ENCODE measurements at places on chromosomes 12 and 14.

DNA sequence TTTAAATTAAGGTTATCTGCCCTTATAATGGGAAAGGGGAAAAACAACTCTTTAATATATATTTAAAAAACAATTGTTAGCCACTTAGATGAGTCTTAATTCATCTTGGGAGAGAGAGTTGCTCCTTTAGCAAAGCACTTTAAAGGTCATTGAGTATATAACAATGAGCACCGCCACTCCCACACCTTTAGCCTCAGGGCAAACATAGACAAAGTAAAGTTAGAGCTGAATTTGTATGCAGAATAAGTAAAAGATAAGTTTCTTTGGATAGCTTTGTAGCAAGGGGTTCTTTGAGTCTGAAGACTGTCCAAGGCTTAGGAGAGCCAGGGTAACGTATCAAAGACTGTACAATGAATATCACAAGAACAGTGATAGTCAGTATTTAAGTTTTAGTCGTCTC, 728.8 kb upstream of the LMO3 start:
- DNase-seq = no peak

- no peak for DNase-seq
Observed at GRCh38 chr14:99928963-99929362, 135.8 kb downstream of the EML1 start.

DNA sequence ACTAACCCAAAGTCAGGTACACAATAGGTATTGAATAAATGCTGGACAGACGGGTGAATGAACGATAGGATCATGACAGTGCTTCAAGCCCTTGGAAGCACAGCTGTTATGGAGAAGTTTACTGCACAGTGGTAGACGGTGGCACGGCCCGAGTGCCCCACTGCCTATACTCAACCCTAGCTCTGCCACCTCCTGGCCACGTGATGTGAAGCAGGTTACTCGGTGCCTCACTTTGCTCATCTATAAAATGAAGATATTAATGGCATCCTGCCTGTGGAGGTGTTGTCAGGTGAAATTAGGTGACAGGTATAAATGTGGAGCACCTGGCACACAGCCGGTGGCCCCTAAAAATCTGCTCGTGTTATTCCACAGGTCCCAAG, 5.8 kb downstream of the ASB2 start:
- DNase-seq = peak; percentile 75

DNA sequence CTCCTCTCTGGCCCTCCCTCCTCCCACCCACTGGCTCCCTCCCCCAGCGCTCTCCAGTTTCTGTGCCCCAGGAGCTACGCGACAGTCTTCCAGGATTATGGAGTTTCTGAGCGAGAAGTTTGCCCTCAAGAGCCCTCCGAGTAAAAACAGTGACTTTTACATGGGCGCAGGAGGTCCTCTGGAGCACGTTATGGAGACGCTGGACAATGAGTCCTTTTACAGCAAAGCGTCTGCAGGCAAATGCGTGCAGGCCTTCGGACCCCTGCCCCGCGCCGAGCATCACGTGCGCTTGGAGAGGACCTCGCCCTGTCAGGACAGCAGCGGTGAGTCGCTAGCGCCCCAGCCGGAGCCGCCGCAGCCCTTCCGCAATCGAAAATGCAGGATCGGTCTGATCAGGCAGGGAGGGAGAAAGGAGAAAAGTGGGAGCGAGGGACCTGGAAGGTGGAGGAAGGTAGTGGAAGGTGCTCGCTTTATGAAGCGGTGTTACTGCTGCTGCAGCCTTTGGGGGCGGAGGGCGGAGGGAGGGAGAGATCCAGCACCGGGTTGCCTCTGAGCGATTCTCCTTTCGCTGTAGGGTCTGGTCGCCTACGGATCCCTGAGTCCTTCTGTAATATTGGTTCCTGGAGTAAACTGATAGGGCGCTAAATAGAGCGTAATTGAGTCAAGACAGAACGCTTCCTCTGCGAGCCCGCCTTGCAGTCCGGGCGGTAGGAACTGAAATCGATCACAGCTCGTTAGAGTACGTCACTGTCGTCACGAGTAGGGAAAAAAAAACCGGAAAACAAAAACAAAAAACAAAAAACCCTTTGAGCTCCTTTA, at the start of gene ALX1:
ALX1 (plus strand) TSS at position 56 of the 819 bp plus-strand sequence; CDS start at position 98, 42 bp downstream.
- no peak for DNase-seq

- no peak for DNase-seq
Observed at GRCh38 chr14:93967637-93968250, 8.6 kb downstream of the ASB2 start.

DNA sequence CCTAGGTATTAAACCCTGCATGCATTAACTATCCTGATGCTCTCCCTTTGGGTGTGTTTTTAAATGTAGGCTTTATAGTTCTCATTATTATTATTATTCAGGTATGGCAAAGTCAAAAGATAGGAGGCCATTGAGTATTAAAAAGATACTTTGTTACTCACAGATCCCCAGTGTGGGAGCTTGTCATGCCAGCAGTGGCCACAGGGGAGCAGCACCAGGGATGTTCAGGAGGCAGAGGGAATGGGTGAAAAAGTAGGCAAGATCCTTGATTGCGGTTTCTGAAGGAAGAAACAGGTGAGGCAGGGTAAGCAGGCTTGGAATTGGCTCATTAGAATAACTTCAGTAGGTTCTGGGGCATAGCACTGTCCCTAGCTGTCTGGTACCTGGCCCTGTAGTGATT, 382.2 kb downstream of the MED13L start:
- DNase-seq = no peak

- DNase-seq = no peak
Observed at GRCh38 chr14:26621364-26621763, 23.5 kb upstream of the NOVA1 start.

DNA sequence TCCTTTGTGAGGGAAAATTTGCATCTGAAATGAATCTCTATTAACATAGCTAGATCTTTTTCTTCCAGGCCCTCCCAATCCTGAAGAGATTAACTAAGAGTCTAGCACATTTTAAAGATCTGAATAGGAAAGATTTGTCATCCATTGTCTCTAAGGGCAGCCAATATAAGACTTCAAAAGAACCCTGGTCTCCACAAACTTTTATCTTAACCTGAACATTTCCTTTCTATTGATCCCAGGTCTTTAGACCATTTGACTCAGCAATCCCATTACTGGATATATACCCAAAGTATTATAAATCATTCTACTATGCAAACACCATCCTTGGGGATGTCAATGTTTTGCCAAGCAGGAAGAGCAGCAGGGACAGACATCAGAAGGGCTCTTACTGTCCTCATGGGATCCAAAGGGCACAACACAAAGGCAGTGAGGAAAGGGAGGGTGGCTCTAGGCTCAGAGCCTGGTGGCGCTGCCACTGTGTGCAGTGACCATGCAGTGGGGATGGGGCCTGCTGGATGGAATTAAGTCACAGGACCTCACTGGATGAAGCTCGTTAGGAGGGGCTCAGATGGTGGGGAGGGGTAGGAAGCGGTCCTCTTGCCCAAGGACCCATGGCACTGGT, 12.7 kb upstream of the BDKRB2 start:
- no peak for DNase-seq

- DNase-seq = no peak
Observed at GRCh38 chr12:106892075-106892474, 63.6 kb upstream of the TMEM263 start.

GRCh38 chr12:131202592-131203378, 249.1 kb downstream of the ADGRD1 start:
- DNase-seq = no peak

DNA sequence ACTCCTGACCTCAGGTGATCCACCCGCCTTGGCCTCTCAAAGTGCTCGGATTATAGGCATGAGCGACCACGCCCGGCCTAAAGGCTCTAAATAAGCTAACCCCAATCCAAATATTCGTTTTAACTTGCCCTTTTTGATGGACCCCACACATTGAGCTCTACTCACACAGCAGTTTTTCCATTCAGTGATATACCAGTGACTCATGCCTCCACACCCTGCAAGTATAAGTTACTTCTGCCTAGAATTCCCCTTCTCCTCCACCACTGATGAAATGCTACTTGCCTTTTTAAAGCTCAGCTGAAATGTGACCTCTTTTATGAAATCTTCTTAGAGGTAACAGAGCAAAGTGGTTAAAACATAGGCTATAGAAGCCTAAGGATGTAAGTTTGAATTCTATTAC, 68.8 kb downstream of the EXOC5 start:
- no peak for DNase-seq

DNA sequence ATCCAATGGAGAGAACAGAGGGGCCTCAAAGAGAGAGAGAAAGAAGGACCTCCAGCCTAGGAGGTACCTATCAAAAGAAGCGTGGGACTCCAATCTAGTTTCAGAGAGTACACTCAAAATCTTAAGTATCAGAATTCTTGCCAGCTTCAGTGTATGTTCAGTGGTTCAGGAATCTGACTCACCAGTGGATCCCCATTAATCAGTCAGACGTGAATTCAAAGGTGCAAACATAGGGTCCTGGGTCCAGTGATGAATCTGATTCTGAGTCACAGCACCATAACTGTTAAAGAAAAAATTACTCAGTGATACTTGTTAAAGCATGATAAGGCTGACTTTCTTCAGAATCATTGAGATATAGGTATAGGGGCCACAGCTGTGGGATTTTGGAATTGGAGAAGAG, 33.2 kb downstream of the ETNK1 start:
- DNase-seq = no peak

GRCh38 chr14:89648924-89649323, 231.9 kb upstream of the FOXN3 start:
- DNase-seq = no peak

- no peak for DNase-seq
Observed at GRCh38 chr14:49164074-49164473, 422.1 kb downstream of the RPS29 start.

DNA sequence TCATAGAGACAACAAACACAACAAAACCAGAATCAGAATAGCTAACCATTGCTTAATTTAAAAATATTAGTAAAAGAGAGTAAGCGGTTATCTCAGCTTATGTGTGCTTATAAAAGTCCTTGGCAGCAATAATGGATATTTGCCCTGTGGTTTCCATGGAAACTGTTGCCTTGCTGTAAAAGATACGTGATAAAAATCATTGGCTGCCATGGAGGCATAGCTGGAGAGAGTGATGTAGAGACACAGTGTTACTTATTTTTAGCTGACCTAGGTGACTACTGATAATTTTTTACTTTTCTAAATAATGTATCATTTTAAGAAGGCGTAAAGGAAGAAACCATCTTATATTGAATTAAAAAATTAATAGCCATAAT, 92.9 kb downstream of the ERC1 start:
- DNase-seq = no peak

GRCh38 chr12:67988601-67989021, 636 bp upstream of the IFNG-AS1 start:
- DNase-seq = no peak

GRCh38 chr12:27780612-27781408, 774 bp upstream of the MANSC4 start:
- peak; percentile 37 for DNase-seq

- no peak for DNase-seq
Observed at GRCh38 chr12:29731591-29731990, 52.2 kb downstream of the TMTC1 start.

DNA sequence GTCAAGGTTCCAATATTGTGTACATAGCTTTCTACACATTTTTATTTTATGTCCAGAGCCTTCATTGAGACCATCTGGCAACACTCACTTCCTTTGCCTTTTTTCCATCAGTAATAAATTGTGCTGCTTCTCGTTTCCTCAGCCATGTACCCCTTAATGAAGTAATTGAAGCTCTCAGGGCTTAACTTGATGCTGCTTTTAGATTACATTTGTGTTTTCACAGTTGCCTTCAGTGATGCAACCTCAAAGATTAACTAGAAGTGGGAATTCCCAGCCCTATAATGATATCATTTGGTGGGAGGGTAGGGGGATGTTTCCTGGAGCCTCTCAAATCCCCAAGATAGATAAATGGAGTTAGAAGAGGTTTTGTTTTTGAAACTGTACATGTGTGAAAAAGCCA, 80.2 kb upstream of the KRR1 start:
- no peak for DNase-seq

- DNase-seq = no peak
Observed at GRCh38 chr12:4505376-4505986, 33.2 kb upstream of the RAD51AP1 start.

- no peak for DNase-seq
Observed at GRCh38 chr14:20295067-20295466, 10.7 kb downstream of the TTC5 start.

GRCh38 chr14:105179191-105179590, 1.9 kb downstream of the NUDT14 start:
- DNase-seq = no peak

GRCh38 chr12:4271717-4272423, 1.7 kb upstream of the CCND2 start:
- DNase-seq = peak; percentile 88

GRCh38 chr14:104897330-104898194, 27.1 kb upstream of the PLD4 start:
- no peak for DNase-seq

DNA sequence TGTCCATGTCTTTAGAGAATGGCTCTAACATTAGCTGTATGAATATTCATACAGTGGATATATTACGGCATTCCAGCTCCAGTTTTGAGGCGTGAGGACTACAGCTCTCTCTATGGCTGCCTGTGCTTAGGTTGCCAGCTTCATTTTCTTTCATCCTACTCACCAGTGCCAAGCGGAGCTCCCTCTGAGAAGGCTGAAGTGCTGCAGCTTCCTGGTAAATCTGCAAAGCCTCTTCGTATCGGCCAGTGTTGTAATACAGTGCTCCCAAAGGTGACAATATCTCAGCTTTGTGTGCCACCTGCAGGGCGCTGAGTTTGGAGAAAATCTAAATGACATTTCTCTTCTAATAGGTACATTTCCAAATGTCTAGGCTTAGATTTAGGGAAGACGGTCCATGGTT, 19.8 kb upstream of the OVCH1 start:
- no peak for DNase-seq

DNA sequence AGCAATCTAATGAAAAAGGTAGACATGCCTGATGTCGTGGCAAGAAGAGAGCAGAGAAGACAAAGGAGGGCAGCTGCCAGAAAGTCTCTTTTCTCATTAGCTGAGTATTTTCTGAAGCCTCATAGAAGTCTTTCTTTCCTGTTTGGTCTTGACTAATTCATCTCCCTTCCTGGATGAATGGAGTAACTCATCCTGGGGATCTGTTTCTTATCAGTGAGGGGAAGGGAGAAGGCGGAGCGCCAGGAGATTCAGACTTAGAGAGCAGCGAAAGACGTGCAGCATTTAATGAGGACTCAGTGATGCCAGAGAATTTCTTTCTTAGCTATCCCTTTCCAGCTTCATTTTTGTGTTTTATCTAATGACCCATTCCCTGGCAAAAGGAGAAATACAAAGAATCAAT, 89.4 kb downstream of the SLC15A4 start:
- no peak for DNase-seq

DNA sequence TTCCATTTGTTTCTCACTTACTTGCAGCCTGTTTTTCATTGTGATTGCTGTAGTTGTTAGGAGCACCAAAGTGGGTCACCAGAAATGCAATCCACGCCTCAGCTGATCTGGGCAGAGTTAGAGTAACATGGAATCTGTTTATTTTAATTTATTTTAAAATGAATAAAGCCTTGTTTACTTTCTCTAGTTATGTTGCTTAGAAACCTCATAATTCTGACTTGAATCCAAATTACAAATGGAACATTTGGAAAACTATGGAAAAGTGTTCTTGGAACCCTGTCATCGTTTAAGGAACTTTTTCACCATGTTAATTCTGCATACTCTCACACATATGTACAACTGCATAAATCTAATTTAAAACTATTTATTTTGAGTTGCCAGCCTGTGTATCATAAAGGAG, 92.2 kb upstream of the DAAM1 start:
- DNase-seq = no peak

All from stimulated activated CD4-positive, alpha-beta T cell treated with anti-CD3 and anti-CD28 coated beads, Interleukin-2, amount 100 ng/mL, for 24 hours (primary cell).